NCI-H748 treated with DMSO at 0.1 percent for 48 hours (cell line): ENCODE measurements at places on chromosomes 13 and 19.

DNA sequence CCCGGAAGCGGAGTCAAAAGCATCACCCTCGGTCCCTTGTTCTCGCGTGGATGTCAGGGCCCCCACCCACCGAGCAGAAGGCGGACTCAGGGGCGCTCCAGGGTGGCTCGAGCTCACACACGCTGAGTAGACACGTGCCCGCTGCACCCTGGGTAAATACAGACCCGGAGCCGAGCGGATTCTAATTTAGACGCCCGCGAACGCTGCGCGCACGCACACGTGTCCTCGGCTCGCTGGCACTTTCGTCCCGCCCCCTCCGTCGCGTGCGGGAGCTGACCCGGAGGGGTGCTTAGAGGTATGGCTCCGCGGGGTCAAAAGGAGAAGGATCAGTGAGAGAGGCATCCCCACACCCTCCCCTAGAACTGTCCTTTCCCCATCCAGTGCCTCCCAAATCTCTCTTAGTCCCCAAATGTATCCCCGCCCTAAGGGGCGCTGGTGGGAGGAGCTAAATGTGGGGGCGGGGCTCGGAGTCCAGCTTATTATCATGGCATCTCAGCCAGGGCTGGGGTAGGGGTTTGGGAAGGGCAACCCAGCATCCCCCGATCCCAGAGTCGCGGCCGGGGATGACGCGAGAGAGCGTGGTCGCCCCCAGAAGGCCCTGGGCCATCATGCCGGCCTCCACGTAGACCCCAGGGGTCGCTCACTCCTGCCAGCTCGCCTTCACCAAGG is 451 bp upstream of the ICAM5 start:
- peak; percentile 39 for DNase-seq

GRCh38 chr13:51801631-51802099 is 2.3 kb downstream of the DHRS12 start:
- DNase-seq, result no peak

DNA sequence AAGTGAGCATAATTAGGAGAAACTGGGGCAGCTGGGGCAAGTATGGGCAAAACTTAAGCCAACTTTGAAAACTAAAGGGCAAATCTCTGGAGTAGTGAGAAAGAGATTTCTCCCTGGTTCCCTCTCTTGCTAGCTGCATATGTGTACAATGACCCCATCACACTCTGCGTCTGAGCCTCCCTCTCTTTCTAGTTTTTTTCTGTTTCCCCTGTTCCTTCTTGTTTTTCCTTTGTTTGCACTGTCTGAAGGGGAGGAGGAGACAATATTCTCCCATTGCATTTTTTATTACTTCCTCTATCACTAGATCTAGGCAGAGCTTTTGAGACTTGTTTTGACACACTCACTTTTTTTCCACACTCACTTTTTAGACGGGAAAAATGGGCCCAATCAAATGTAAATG is 11.2 kb upstream of the CLDN10 start:
- no peak for DNase-seq

GRCh38 chr13:78160793-78161192 is 242.2 kb upstream of the EDNRB start:
- no peak for DNase-seq

DNA sequence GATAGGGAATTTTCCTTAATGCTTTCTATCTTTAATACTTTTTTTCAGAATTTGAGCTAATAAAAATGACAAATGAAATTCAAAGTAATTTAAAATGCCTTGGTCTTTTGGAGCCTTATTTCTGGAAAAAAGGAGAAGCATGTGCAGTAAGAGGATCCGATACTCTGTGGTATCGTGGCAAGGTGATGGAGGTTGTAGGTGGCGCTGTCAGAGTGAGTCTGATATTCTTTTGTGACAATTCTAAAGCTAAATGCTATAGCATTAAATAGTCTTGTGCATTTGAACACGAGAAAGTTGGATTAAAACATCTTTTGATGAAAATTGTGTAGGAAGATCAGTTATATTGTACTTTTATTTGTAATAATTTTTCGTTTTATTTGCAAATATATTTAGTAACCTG is 95.0 kb downstream of the RNF17 start:
- DNase-seq, result no peak

DNA sequence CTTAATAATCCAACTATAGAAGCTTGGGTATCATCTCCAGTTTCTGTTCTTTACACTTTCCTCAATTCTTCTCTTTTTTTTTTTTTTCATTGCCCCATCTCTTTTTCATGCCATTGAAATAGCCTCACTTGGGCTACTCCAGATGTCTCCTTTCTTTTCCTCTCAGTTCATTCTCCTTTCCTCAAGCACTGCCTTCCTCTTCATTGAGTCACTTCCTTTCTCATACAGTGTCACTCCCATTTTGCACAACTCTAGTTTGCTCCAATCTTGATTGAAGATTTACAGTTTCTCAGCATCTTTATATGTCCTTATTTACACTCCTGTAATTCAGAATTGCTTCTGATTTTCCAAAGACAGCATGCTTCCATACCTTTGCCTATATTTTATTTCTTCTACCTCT is 61.3 kb downstream of the IPO5 start:
- DNase-seq, result no peak

GRCh38 chr13:77511552-77511951 is 24.0 kb upstream of the SCEL start:
- peak; percentile 43 for DNase-seq

DNA sequence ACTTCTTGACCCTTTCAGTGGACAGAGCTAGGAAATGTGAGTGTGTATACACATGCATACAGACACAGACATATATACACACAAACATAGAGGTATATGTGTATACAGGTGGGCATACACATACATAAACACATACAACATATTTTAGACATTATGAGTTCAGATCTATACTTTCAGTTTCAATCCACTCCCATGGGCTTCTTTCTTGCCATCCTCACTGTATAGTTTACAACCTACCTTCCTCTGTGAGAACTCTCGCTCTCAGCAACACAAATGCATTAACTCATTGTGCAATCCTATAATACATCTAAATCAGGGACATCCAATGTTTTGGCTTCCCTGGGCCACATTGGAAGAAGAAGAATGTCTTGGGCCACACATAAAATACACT is 21.2 kb upstream of the SCEL start:
- no peak for DNase-seq

GRCh38 chr13:44093607-44094564 is 214.2 kb downstream of the LACC1 start:
- DNase-seq, result peak; percentile 7

GRCh38 chr19:2375353-2376121 is 15.5 kb downstream of the TMPRSS9 start:
- DNase-seq, result no peak

GRCh38 chr19:13946414-13946813 is 5.9 kb upstream of the DCAF15 start:
- no peak for DNase-seq

DNA sequence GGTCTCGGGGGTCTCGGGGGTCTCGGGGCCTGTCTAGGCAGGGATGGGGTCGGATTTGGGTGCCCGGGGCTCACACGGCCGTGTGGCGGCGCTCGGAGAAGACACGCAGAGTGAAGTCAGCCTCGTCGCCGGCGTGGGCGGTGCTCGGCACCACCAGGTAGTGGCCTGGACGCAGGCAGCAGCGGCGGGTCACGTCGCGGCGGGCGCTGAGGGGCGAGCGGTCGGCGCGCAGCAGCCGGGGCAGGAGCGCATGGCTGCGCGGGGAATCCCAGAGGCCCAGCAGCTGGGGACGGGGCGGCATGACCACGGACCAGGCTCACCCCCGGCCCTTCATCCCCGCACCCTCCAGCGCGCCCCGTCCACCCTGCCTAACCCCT is 8.2 kb downstream of the CAPN12 start:
- peak; percentile 24 for DNase-seq

GRCh38 chr19:4467835-4468234 is 4.3 kb upstream of the HDGFL2 start:
- no peak for DNase-seq

DNA sequence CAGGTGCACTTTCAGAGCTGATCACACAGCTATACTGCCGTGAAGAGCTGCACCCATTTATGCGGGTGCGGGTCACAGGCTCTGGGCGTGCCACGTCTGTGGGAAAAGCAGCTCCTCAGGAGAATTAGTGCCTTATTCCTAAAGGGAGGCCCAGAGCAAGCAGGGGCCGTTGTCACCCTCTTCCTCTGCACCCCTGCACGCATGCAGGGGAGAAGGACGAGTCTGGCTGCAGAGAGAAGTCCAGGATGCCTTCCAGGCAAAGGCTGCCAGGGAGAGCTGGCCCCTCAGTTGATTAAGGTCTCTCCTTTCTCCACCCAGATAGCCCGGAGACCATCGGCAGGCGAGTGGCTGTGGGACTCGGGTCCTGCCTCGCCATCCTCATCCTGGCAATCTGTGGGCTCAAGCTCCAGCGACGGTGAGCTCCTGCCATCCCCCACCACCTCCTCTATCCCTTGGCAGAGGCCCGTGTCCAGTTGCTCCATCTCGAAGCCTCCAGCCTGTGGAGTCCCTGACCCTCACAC is 3.1 kb upstream of the FFAR1 start:
- no peak for DNase-seq

DNA sequence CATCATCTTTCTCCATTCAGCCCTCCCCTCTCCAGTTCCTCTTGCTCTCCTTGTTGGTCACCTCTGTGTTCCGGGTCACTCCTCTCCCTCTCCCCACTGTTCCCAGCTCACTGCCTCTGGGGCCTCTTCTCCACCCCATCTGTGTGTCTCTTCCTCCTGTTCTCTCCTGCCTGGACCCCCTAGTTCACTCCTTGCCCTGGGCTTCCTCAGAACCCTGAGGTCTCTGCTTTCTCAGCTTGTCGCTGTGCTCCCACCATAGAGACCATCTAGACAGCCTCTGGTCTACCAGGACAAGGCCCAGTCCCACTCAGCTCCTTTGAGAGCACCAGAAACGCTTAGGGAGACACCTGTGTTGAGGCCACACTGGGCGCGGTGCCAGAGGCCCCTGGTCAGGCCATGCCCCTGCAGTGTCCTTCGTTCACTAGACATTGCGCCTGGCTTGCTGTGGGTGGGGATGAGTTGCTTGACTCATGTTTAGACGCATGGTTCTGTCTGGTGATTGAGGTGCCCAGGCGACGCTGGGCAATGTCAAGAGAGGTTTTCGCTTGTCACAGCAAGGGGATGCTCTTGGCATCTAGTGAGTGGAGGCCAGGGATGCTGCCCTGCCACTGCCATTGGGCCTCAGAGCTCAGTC is 4.8 kb downstream of the LENG9 start:
- DNase-seq, result no peak

GRCh38 chr13:40352380-40352778 is 314.1 kb downstream of the FOXO1 start:
- no peak for DNase-seq

DNA sequence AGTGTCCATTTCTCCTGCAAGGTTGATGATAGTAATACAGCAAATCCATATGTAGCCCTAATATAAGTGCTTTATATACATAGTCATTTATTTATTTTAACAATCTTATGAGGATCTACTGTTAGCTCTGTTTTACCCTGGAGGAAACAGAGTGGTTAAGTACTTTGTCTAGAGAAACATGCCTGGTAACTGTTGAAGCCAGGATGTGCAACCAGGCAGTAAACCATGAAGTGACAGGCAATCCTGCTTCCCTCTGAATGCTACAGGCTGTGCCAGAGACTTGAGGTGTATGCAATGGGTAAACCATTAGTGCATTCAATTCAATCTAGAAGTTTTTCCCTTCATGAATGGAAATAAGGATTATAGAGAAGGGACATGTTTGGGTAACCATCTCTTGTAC is 911.0 kb downstream of the PCDH17 start:
- DNase-seq, result no peak

DNA sequence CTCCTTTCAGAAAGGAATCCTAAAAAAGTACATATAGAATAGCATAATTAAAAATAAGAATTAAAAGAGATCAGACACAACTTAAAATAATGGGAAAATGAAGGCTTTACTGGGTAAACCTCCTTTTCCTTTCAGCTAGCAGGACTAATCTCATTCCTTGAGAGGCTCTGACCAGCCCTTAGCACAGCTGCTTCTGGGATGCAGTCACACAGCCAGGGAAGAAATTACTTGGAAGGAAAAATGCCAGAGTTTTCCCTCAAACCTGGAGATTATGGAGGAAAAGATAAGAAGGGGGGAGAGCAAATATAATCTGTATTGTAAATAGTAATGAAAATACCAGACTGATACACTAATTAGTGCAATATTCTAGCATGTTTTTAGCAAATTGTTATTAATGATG is 91.8 kb downstream of the LRCH1 start:
- no peak for DNase-seq

DNA sequence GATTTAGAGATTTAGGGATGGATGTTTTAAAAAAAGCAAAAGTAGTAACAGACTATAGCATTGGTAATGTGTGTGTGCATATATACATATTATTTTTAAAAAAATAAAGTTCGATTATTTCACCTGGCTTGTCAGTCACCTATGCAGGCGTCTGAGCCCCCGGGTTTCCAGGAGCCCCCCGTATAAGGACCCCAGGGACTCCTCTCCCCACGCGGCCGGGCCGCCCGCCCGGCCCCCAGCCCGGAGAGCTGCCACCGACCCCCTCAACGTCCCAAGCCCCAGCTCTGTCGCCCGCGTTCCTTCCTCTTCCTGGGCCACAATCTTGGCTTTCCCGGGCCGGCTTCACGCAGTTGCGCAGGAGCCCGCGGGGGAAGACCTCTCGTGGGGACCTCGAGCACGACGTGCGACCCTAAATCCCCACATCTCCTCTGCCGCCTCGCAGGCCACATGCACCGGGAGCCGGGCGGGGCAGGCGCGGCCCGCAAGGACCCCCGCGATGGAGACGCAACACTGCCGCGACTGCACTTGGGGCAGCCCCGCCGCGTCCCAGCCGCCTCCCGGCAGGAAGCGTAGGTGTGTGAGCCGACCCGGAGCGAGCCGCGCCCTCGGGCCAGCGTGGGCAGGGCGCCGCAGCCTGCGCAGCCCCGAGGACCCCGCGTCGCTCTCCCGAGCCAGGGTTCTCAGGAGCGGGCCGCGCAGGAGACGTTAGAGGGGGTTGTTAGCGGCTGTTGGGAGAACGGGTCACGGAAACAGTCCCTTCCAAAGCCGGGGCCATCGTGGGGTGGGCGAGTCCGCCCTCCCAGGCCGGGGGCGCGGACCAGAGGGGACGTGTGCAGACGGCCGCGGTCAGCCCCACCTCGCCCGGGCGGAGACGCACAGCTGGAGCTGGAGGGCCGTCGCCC is 840 bp upstream of the CCNA1 start:
- DNase-seq, result no peak

DNA sequence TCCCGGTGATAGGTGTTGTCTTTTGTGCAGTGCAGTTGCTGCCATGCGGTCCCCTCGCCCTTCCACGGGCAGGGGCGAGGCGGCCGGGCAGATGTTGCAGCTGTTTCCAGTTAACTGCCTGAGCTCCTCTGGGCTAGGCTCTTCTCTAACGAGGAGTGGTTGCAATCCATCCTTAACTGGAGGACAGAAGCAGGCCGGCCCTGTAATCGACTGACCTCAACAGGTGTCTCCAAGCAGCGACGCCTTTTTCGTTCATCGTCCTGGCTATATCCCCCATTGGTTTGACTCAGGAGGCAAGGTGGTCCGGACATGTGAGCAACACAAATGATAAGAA is 1.9 kb upstream of the TSC22D1 start:
- DNase-seq, result peak; percentile 47

GRCh38 chr13:48514793-48515192 is 18.1 kb downstream of the RCBTB2 start:
- no peak for DNase-seq

- DNase-seq, result peak; percentile 69
These were observed 62.3 kb downstream of the ITGBL1 start for GRCh38 chr13:101514695-101515275.
